K562 (cell line): ENCODE measurements at places on chromosomes 4 and X. TPM values are rescaled to one million over a fixed set of nuclear protein-coding genes. Genes with fewer than 3 reads are reported as not detected.

DNA sequence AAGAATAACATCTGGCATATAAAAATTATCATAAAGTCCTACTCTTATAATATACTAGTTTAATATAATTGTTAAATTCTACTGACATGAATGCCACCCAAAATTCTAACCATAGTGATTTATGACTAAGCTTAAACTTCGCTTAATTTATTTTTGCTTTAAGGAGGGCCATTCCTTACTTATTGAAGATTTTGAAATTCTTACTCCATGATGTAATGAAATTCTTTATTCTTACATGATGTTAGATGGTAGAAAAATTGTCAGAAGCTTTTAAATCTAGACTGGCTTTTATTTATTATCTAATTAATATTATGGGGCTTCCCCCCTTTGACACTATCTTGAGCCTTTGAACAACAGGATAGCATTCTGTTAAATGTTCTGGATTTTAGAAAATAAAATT, 19.5 kb upstream of the SUPT20HL2 start:
- DNase-seq: no peak

GRCh38 chr4:184787766-184788503, 37.8 kb downstream of the ACSL1 start:
- DNase-seq: no peak

NR0B1 gene
- not detected in 2 replicates for total RNA-seq

MAGEA6 gene
- 107 and 113 TPM in 2 replicates for total RNA-seq
